ENCODE measurements at places on chromosomes 7 and 10.

- no peak for DNase-seq
Observed at GRCh38 chr7:115086146-115086841, 164.4 kb downstream of the MDFIC start.

DNA sequence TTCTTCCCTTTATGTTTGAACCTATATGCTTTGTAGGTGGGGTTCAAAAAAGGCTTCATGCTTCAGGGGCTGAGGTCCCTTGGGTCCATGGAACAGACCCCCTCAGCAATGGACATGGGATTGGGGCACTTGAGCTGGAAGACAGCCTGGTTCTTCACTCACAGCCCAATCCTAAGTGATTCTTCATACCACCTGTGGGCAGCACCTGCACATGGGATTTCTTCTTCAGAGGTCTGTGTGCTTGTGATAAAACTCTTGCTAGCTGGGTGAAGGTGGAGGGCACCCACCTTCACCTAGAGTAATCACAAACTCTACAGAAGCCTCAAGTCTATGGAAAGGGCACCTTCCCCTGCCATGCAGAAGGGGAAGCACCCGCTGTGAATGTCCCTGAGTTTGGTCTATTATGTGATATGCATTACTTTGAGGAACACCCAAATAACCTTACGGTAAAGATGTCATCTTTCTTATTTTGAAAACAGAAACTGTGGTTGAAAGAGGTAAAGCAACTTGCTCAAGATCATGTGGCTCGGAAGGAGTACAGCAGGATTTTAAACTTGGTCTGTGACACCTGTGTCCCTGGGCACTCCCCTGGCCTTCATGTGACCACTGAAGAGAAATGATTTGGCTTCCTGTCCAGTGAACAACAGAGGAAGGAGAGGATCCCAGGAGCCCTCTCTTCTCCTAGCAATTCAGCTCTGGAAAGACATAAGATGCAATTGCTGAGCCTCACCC lies 469.5 kb upstream of the ZMIZ1 start:
- no peak for DNase-seq

DNA sequence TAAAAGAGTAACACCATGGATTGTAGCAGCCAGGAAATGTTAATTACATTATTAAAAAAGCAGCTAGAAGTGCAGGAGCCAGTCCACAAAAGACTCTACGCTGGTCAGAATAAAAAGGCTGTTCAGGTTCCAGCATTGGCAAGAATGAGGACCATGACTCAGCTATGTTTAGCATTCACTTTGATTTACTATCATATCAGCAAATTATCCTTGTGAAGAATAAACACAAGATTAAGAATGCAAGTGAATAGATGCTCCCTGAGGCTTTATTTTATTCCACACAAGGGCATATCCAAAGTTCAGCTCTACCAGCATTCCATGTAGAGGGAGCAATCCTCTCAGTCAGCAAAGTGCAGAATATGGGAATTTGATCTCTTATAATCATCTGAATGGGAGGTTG lies 13.6 kb downstream of the DGKB start:
- no peak for DNase-seq

DNA sequence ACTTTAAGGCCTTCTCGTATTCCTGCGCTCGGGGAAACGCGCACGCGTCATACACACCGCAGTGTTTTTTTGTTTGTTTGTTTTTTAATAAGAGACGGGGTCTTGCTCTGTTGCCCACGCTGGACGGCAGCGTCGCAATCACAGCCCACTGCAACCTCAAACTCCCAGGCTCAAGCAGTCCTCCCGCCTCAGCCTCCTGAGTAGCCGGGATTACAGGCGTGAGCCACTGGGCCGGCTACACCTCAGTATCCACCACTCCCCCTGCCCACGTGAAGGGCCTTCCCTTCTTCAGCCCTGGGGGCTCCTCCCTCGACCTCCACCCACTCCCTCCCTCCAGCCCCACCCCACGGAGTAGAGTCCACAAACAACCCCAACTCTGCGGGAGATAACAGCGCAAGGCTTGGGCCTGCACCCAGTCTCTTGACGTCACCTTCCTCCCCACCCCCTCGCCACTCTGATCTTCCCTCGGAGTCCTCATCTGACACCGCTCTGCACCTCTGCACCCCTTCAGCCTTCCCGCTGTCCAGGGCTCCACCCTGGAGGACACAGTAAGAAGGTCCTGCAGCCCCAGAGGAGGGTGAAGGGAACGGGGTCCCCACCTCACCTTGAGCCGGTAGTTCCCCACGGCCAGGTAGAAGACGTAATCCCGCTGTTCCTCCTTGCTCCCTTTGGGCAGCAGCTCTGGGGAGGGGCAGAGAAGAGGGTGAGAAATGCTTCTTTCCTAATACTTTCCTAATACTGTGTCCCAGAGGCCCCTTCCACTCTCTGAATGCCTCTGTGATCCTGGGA lies 2.8 kb upstream of the CLDN15 start:
- no peak for DNase-seq

DNA sequence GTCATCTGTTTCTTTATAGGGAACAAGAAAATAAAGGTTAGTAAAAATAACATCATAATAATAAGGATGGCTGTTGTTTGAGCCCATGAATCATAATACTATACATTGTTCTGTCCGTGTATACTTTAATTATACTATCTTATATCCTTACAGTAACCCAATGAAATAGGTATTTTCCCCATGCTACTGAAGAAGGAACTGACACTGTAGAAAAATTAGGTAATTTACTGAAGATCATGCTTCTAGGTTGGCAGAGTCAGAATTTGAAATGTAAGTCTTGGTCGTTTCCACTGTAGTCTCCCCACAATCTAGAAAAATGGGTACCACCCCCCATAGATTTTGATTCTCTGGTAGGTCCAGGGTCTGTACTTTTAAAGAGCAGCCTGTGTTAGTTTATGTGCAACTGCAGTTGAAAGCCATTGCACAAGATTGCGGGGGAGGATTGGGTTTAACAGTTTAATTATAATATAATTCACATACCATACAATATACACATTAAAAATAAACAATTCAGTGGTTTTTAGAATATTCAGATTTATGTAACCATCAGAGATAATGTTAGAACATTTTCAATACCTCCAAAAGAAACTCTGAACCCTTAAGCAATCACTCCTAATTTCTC lies 47.7 kb downstream of the SHOC2 start:
- DNase-seq = no peak

DNA sequence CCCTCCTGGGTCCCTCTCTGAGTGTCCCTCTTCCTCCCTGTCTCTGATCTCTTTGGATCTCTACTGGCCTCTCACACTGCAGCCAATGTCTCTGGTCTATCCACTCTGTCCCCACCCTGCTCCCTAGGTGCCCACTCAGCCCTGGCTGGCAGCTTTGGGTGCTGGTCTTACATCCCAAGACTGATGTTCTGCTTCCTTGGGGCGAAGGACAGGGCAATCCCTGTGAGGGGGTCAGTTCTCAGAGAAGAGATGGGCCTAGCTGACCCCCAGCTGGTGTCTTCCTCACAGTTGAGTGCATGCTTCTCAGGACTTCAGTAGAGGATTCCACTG lies 51.7 kb upstream of the CAMK2B start:
- no peak for DNase-seq

- no peak for DNase-seq
Observed at GRCh38 chr10:95542330-95542729, 18.8 kb downstream of the SORBS1 start.

- DNase-seq = no peak
Observed at GRCh38 chr7:125358551-125359167, 429.0 kb upstream of the POT1 start.

DNA sequence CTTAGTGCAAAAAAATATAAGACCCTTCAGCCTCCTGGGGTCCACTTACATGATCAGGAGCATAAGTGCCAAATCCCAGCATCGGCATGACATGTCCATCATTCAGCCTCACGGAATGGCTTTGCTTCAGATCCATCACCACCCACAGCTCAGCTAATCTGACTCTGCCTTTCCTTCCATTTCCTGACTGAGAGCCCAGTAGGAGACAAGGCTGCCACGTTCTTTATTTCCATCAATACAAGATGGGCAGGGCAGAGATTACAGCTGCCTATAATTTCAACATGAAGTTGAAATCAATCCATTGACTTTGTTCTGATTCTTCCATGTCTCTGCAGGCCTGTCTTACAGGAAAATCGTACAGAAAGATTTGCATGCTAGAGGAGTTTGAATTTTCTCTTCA lies 76.4 kb upstream of the UCN3 start:
- DNase-seq = no peak

DNA sequence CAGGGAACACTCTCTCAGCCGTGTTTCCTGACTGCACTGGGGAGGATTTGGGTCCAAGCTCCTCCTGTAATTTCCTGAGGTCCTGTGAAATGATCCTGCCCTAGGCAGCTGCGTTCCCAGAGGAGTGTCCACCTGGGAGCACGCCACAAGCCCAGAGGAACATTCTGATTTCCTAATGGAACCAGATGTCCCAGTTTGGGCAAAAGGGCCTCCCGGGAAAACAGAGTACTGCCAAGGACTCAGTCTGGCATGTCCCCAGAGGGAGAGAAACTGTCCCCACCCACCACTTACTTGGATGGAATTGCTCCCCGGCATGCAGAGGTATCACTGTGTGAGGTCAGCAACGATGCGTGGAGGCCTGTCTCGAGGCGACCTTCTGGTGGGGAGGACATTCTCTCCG lies 34.5 kb downstream of the ASB13 start:
- DNase-seq = no peak

- DNase-seq = no peak
Observed at GRCh38 chr10:118844731-118845521, 90.2 kb upstream of the CACUL1 start.

- no peak for DNase-seq
Observed at GRCh38 chr7:28364082-28364481, 48.2 kb upstream of the CREB5 start.

DNA sequence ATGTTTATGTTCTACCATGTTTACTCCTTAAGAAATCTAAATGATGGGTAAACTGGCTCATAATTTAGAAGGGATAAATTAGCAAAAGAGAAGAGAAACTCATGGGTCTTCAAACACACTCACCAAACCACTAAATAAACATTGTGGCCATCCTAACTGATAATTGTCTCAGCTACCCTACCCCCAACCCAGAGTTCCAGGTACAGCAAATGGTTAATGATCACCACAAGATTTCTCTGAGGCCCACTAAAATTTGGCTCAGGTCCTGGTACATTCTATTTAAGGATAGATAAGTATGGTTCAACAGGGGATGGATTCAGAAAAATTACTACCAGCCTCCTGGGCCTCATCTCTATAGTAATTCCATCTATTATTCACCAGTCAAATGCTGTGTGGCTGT lies 21.4 kb downstream of the SLC25A13 start:
- no peak for DNase-seq

DNA sequence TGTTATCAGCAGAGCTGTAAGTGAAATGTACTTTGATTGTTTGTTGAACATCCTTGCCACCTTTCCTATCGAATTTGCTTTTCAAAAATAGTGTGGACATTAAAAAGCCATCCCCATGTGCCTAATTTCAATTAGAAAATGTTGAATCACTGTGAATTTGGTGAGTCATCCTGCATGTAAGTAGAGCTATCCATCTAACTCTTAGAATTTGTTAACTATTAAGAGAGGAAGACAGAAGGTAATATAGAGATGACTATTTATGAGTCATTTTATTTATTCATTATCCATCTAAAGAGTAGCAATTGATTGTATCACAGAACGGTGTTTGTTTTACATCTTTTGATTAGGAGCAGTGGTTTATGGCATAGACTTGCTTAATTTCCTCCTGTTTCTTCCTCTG lies 154.7 kb downstream of the MGMT start:
- DNase-seq = no peak

- no peak for DNase-seq
Observed at GRCh38 chr10:27188897-27189296, 33.7 kb downstream of the MASTL start.

DNA sequence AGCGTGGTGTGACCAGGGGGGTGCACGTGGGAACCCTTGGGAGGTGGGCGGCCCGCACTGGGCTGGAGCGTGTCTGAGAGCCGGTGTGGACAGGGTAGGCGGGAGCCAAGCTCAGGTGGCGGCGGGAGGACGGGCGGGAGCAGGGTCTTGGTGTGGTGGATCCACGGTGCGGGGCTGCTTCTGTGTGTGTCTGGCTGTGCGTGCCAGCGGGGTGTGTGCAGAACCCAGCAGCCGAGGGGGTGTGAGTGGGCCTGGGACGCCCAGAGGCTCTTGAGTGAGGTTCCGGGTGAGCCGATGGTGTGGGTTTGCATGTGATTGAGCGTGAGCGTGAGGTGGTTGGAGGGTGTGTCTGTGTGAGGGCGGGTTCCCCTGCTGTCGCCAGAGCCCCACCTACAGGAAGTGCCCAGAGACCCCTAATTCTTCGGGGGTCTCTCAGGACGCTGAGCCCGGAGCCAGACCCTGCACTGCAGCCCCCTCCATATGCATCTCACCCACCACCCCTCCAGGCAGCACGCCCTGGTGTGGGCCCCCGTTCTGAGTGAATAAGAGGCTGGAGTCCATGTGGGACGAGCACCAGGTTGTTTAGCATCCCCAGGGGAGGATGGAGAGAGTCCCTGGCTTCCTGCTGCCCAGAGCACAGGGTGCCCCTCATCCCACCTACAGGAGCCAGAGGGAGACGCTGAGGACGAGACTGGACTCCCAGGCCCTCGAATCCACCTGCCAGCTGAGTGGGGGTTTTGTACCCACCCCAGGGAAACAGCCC lies 78.2 kb downstream of the ELFN1 start:
- no peak for DNase-seq

DNA sequence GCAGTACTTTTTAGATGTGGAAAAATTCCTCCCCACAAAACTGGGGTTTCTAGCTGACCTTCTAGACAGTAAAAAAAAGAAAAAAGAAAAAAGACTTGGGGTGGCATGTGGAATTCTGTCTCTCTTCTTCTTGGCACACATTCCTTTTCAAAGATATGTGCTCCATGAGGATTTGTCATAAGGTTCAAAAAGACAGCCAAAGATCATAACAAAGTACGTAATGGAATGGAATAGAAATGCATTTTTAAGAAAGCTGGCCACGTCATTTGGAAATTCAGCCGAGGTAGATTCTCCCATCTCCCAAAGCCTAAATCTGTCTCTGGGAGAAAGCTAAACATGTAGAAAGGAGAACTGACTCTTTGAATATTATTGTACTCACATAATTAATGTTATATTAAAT lies 381.3 kb upstream of the NFE2L3 start:
- DNase-seq = no peak

DNA sequence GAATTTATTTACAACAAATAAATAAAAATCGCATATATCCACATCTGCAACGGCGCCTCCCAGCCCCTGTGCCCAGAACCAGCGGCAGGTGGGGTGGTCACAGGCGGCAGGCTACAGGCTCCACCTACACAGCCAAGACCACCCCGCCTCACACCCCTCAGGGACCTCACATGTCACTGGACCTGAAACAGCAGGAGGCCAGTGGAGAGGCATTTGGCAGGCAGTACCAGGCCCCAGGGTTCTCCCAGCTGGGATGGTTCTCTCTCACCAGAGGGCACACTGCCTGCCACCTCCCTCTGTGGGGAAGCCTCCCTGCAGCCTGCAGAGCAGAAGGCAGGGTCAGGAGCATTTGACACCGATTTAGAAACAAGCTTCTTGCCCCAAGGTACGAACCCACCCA lies 81.5 kb downstream of the MAD1L1 start:
- no peak for DNase-seq

GRCh38 chr10:46268076-46268881 lies 18.5 kb upstream of the ANTXRL start:
- no peak for DNase-seq
